ENCODE measurements at places on chromosomes 1 and 21.
A peak's percentile ranks its signal among the peaks of the same experiment; 100 is the strongest.

GRCh38 chr1:235651170-235651806 lies 1.7 kb upstream of the GNG4 start:
- no peak for DNase-seq

DNA sequence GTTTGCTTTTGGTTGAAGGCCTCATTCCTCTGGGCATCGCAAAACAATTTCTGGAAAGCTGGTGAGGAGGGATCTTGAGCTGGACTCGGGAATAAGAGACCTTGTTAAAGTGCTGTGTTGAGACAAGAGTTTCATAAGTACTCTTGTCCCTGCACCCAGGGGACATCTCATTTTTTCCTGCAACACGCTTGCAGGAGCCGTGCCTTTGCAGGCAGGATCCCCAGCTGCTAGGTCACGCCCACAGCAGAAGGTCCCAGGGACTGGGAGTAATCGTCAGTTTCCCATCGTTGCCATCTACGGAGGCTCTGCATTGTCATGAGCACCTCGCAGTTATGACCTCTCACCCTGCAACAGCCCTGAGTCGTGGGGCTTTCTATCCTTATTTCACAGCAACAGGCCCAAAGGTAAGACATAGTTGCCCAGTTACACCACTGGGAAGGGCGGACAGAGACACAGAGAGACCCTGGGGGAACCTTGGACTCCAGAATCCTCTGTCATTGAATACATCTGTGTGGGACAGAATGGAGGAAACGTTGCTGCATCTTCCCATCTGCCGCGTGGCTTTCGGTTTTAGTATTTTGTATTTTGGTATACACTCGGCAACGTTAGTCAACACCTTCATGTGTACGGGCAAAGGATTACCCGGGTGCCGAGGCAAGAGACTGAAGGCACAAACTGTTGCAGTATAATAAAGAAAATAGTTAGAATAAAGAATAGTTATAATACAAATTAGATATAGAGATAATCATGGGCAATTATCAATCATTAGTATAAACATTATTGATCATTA lies 60.4 kb upstream of the DMRTB1 start:
- no peak for DNase-seq

- no peak for DNase-seq
These were observed 556.7 kb downstream of the DPYD start for GRCh38 chr1:97364086-97364485.

GRCh38 chr21:36708286-36709029 lies 9.5 kb downstream of the SIM2 start:
- no peak for DNase-seq

DNA sequence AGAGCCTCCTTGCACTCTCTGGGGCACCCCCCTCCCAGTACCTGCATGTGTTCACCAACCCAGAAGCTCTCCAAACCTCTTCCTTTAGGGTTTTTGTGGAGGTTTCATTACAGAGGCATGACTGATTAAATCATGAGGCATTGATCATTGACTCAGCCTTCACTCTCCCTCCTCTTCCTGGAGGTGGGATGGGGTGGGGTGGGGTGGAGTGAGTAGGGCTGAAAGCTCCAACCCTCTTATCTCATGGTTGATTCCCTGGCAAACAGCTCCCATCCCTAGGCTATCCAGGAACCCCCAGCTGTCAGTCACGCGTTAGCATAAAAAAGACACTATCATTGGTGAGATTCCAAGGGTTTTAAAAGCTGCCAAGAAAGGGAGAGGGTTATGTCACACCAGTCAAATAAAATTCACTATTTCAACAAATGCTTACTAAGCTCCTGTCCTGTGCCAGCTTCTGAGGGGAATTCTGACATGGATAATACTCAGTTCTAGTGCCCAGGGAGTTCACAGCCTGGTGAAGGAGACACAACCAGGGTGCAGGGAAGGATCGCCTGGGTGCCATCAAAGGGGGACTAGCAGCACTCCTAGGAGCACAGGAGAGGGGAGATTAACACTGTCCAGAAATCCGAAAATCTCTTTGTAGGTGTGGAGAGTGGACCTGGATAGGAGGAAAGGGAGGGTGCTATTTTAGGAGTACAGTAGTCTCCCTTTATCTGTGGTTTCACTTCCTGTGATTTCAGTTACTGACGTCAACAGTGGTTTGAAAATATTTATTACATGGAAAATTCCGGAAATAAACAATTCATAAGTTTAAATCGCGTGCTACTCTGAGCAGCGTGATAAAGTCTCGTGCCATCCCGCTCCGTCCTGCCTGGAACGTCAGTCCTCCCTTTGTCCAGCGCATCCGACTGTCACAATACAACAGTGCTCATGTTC lies 6.8 kb upstream of the IL24 start:
- DNase-seq, result peak; percentile 26

DNA sequence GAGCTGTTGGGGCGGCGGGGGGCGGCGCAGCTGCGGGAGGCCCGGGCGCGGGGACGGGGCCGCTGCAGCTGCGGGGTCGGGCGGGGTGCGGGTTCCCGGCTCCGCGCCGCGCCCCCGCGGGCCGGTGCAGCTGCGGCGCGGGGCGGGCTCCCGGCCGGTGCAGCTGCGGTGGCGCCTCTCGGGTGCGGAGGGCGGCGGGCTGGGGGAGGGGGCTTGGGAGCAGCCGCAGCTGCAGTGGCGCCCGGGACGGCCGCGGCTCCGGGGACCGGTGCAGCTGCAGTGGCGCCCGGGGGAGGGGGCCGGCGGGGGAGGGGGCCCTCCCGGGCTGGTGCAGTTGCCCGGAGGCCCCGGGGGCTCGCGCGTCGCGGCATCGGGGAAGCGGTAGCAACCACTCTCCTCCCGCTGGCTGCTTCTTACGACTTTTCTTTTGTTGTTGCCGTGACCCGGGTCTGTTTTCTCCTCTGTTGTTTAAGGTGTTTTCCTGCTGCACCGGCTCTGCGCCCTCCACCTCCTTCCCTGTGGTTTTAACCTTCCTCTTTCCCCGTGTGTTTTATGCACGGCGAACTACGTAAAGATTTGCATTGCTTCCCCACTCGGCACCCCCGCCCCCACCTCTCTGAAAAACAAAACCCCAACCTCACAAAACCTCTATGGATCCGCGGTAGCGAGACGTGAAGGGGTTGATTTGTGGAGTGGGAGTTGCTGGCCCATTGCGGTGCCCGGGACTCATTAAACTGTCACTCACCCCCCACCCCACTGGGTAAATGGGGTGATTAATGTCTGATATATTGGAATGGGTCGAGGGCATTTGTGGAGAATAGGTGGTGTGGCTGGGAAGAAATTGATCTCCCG lies 1.7 kb upstream of the ZBTB18 start:
- DNase-seq, result peak; percentile 69

- no peak for DNase-seq
These were observed 33.0 kb downstream of the ACOT7 start for GRCh38 chr1:6360517-6361070.

DNA sequence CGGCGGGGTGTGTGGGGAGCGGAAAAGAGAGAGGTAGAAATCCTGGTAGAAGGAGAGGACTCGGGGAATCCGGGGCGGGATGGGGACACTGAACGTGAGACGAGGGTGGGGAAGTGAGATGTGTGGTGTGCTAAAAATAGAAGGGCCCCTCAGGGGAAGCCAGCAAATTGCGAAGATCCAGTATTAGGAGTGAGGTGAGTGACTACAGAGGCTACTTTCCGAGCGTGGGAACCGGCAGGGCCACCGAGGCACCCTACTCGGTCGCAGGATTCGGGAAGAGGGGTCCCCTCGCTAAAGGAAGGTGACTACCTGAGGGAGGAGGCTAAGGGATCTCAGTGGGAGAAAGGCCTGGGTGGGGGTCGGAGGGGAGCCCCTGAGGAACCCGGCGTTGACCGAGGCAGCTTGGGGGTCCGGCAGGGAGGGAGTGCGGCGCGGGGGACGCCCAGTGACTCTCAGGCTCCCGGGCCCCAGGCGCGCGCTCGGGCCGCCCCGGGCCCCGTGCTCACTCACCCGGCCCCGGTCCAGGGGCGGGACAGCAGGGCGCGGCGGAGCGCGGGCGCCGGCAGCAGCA lies 318 bp downstream of the ALDH4A1 start:
- peak; percentile 59 for DNase-seq

DNA sequence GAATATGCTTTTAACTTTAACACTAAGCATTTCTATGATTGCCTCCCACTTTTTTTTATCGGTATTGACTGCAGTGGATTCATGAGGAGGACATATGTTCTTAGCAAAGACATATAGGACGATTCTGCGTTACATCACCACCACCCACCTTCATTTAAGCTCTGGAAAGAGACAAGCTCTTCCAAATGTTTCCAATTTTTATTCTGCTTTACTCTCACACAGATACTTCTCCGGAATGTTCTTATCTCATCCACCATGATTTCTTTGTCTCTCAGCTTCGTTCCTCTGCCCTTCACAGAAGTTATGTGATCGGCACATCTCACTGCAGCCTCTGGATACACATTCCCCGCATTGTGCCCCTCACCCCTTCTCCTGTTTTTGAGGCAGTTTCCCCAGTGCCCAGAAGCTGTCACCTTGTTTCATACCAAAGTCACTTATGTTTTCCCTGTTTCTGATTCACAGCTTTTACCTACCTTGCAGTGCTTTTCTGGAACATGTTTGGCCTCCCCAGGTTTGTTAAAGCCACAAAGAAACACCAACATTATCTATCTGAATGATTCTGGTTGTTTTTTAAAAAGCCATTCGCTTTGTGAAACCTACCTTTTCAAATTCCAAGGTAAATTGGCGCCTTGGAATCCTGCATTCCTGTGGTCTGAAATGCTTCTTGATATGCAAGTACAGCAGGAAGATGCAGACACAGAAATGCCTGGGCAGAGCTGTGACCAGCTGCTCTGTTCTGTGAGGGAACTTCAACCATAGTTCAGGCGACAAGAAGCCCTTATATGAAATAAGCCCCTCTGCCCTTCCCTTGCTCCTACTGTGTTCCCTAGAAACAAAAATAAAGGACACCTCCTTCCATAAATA lies 1020.2 kb downstream of the TTLL7 start:
- DNase-seq, result no peak

DNA sequence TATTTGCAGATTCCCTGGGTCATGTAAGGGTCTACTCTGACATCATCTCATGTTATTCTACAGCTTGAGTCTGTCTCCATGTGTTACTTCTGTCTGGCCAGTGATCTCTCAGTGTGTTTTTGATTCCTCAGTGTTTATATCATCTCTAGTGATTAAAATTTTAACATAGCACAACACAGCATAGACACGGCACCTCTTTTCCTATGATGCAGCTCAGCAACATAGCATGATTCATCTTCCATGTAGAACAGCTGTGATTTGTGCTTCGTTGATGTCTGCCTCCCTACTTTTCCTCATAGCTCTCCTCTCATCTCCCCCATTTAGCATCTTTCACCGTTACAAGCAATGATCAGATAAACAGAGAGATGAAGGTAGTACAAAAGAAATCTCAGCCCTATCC lies 163.9 kb upstream of the DPT start:
- DNase-seq, result peak; percentile 51

- no peak for DNase-seq
These were observed 396.8 kb upstream of the PRMT6 start for GRCh38 chr1:106659490-106660244.

- DNase-seq, result no peak
These were observed 13.4 kb downstream of the LAPTM5 start for GRCh38 chr1:30744060-30744756.

GRCh38 chr1:40439247-40439646 lies 11.0 kb upstream of the ZFP69B start:
- no peak for DNase-seq

DNA sequence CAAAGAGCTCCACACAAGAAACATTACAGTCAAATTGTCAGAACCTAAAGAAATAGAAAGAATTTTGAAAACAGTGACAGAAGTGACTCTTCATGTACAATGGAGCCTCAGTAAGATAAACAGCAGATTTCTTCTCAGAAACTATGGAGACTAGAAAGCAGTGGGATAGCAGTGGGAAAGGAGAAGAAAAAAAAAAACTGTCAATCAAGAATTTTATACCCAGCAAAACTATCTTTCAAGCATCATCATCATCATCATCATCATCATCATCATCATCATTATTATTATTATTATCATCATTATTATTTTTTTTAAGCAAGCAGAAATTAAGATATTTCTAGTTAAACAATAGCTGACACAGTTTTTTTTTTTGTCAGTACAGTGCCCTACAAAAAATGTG lies 24.2 kb downstream of the CEP170 start:
- DNase-seq, result peak; percentile 21

DNA sequence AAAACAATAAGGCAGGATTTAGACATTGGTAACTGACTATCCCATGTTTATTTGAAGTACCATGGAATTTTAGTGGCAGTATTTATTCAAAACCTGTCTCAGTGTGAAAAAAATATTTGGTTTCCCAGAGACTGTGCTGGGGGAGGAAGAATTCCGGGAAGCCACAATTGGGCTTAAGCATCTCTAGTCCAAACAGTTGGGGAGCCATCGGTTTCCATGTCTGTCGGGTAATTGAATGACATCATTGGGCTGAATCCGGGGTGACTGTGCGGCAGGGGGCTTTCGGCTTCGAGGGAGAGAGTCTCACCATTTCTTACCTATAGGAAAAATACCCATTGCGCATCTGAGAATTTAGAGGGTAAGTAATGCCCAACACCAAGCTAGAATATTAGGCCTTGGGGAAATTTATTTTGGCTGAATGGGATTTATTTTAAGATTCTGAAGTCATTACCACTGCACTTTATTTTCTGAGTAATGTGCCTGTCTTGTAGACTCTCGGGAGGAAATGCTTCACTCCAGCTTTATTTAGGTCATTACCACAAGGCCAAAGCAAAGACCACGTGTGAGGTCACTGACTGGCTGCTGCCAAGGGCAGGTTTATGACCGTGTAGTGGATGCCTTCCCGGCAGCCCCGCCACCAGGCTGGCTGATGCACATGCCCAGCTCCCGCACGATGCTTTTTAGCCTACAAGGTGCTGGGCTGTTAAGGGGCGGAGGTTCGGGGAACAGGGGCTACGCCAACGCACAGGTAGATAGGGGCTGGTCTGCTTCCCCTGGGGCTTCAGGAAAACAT lies 23.1 kb upstream of the UMODL1 start:
- peak; percentile 56 for DNase-seq

GRCh38 chr21:21715266-21715969 lies 717.2 kb downstream of the NCAM2 start:
- DNase-seq, result no peak

DNA sequence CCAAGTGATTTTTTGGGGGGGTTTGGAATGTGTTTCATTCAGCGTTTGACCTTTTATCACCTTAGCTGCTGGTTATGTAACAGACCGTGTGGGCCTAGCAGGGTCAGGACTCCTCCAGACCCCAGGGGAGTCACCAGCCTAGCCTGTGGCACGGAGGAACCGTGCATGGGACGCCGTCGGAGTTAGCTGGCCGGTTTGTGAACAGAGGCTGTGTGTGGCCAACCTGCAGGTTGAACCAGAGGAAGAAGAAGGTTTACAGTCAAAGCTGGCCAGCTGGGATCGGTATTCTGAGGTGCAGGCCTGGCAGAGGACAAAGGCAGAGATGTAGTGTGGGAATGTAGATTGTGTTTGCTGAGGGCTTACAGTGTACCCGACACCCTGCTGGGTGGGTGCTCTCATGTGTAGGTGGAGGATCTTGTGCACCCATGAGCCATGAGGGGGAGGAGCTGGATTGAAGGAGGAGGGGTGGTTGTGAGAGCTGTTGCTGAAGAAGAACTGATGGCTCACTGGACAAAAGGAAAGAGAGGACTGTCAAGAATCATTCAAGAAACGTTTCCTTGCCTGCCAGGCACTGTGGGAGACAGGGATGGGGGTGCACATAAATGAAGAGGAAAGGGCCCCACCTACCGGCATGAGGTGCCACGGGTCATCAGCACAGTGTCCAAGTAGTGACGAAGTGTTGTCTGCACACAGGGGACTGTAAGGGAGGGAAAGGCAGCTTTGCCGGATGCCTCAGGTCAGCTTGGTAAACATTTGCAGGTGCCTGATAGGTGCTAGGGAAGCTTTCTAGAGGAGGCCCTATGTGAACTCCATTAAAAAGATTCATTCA lies 40.0 kb upstream of the PWP2 start:
- DNase-seq, result no peak

GRCh38 chr1:43316738-43317520 lies 16.1 kb downstream of the TIE1 start:
- no peak for DNase-seq

All from muscle of leg (tissue), 16 donors.